ENCODE measurements at places on chromosomes 7 and 10. TPM values are rescaled to one million over a fixed set of nuclear protein-coding genes. Genes with fewer than 3 reads are reported as not detected.

- no peak for DNase-seq
These were observed 19.4 kb downstream of the WBP1L start for GRCh38 chr10:102763037-102763607.

DNA sequence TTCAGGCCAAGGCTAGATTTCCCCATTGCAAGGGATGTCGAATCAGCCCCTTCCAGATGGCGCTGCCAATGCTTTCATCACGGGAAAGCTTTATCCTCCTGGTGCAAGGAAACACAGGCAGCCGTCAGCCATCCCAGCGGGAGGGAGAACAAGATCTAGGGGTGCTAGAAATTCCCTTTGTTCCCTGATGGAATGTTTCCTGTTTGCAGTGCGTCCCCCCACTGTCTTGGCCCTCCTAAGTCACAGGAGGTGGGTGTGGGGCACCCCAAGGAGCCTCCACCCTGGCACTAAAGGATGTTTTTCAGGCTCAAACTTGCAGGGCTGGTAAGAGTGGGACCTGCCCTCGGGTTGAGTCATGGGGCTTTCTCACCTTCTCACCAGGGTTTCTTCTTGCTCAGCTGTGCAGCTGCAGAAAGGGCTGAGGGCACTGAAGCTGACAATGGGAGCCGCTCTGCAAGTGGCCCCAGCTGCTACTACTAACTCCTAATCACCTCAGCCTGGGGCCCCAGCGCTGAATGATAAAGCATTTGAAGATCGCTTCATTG, 103.6 kb downstream of the PRPF18 start:
- DNase-seq = no peak

DNA sequence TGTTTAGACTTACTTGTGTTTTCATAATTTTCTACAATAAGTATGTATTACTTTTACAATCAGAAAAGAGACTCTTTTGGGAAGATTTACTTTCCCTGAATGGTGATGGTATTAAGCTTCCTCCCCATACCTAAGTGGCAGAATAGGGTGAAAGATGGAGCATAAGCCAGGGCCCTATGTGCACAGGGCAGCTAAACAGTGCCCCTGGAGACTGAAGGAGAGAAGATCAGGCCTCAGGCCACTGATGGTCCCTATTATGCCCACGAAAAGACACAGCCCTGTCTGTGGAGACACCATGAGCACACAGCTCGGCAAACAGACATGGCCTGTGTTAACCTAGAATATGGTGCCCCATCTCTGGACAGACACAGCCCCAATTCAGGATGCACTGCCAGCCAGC, 139.4 kb downstream of the OAT start:
- no peak for DNase-seq

DNA sequence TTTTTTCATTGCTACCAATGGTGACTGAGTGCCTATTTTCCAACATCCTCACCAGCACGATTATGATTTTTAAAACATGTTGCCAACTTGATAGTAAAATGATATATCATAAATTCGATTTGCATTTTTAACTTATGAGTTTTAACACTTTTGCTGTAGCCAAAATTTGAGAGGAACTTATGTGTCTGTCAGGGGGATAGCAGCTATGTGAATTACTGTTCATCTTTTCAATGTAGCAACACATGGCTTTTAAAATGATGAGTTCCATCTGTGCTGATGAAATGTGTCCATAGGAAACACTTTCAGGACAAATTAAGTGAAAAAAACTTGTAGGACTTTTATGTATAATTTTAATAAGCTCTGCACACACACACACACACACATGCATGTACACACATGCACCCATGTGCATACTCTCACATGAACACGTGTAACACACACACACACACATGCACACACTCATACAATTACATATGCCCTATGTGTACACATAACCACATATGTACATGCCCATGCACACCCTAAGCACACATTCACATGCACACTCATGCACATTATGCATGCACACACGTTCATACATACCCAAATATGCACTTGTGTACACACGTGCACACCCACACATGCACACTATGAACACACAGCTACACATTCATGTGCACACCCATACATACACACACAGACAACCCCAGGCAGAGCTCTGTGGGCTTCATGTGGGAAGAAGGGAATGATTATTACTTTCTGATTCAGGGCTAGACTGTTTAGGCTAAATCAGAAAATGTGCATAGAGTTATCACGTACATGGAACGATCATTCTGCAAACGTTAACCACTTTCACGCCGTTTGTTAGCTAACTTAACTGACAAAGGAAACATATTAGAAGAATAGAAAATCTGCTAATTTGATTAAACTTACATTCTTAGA, 68.9 kb downstream of the C10orf143 start:
- no peak for DNase-seq

DNA sequence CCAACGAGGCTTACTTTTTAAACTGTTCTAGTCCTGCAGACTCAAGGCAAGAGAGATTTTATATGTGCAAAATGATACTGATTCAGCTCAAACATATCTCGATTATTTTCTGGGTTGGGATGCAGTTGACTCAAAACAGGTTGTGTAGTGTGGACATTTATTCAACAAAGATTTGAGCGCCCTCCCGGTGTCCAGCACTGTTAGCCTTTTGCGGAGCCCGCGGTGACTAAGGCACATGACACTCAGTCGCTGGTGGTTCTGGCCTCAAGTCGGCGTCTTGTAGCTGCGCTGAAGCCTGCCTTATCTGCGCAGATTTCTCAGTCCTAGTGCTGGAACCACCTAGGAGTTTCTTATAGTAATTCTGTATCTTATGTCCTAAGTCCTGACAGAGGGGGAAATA, 938 bp upstream of the CADPS2 start:
- DNase-seq = peak; percentile 67

DNA sequence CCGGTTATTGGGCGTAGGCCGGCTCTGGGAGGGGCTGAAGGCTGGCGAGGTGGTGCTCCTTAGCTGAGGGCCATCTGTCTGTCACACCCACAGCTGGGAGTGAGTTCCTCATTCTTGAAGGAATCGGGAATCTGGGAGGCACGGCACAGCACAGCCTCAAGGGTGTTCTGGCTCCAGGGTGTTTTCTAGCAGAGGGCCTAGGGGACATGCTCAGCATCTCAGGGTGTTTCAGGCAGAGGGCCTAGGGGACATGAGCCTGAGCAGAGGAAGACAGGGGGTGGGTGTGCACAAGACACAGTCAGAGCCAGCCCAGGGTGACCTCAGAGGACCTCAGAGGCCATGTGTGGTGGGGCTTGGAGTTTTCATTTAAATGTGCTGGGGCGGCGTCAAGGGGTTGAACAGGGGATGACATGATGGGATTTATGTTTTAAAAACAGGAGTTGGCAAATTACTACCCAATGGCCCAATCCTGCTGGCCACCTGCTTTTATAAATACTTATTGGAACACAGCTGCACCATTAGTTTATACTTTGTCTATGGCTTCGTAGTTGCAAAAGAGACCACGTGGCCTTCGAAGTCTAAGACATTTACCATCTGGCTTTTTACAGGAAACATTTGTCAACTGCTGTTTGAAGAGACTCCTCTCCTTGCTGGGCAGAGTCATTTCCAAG, 121.6 kb downstream of the PRKAG2 start:
- peak; percentile 59 for DNase-seq

DNA sequence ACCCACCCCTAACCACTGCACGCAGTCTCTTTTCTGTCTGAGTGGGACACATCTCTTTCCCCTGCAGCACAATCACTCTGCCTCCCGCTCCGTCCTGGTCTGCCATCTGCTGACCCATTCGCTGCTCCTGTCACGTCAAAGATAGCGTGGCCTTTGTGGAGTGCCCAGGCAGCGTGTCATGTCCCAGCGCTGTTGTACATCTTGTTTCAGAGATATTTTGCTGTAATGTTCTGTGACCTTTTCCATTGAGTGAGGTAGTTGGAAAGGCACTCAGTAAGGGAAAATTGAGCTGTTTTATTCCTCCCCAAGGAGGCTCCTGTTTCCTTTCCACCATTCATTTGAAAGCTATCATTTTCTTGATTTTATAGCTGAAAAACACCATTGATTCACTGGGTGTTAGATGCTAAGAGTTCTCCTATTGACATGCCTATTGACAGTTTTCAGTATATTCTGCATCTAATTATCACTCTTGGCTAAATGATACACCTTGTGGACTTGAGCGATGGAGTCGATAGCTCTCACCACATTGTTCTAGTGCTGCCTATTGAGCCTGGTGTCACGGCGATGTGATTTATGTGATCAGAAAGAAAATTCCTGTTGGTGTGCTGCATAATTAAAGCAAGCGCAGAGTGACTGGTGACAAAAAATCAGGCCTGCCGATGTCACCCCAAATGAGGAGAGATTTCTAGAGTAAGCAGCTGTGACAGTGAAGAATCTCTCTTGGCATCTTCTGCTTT, 372.6 kb downstream of the LRMDA start:
- DNase-seq = no peak

- no peak for DNase-seq
These were observed 96.0 kb upstream of the PRPS1L1 start for GRCh38 chr7:18123508-18124239.

Gene TRIM50
- not detected for total RNA-seq

Gene NT5C3A
- 30.3 TPM for total RNA-seq
